Activated CD4-positive, alpha-beta T cell treated with anti-CD3 and anti-CD28 coated beads for 4 hours (primary cell): ENCODE measurements at places on chromosomes 5 and 9.

DNA sequence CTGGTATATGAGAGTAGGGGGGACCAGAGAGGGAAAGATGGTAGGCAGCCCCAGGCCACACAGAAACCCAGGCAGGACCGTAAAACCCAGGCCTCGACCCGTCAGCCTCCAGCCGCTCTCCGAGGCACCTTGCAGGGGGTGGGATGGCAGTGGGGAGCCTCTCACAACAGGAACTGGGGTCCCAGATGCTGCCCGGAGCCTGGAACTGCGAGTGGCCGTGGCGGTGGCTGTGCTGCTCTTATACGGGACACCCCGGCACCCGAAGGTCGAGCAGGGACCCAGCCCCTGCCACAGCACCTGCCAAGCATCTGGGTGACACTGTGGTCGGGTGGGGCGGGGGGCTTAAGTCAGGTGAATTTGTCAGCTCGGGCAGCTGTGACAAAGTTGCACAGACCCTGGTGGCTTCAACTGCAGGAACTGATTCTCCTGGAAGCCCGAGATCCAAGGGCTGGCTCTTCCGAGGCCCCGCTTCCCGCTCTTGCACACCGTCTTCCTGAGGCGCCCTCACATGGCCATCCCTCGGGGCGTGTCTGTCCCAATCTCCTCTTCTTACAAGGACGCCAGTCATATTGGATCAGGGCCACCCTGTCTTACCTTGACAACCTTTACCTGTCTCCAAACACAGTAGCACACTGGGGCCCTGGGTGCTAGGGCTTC lies 47.6 kb upstream of the EGFL7 start:
- no peak for DNase-seq

- no peak for DNase-seq
These were observed 306.4 kb downstream of the SLCO4C1 start for GRCh38 chr5:101989659-101990058.

DNA sequence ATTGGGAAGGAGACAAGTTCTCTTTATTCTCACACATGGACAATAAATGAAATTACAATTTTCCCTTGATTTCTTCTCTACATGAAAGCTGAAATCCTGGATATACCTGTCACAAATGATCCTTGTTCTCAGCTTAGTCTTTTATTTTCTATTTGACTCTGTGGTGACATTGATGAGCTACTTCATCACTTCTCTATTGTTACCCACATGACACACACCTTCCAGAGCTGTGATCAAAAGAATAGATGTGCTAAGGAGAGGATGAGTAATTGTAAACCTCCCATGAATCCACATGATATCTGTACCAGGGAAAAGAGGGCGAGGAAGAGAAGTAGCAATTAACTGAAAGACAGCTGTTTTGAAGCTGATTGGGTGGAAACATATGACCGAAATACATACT lies 102.0 kb downstream of the CAVIN4 start:
- no peak for DNase-seq

DNA sequence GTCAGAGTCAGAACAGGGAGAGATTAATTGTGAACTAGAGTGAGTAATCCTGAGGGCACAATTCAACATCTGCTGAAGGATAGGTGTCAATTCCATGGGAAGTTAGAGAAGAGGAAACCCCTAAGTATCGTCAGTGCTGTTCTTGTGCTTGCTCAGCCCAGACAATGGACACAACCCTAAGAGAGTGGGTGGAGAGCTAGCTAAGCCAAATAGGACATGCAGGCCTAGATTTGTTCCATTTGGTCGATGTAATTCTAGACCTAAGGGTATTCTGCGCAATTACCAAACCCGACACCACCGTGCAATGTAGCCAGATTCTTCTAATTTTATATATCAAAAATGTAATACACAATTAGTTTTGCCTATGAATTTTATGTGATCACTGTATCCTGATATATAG lies 431.6 kb downstream of the SH3GL2 start:
- DNase-seq: no peak

DNA sequence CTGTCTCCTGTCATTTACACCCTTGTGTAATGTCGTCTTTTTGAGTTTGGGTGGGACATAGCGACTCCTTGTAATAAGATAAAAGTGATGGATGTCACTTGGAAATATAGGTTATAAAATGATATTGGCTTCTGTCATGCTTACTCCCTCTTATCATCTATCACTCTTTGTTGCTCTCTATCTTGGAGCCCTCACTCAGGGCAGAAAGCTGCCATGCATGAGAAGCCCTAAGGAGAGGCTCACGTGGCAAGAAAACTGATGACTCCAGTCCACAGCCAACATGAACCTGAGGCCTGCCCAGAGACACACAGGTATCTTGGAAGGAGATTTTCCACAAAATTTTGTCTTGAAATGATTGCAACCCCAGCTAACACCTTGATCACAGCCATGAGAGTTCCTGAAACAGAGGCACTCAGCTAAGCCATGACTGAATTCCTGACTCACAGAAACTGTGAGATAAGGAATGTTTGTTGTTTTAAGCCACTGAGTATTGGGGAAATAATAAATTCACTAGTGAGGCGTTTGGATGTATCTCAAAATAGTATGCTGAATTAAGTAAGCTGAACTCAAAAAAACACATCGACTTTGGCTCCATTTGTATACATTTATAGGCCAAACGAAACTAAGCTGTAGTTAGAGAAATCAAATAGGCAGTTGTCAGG lies 216.7 kb downstream of the CDH18 start:
- no peak for DNase-seq

DNA sequence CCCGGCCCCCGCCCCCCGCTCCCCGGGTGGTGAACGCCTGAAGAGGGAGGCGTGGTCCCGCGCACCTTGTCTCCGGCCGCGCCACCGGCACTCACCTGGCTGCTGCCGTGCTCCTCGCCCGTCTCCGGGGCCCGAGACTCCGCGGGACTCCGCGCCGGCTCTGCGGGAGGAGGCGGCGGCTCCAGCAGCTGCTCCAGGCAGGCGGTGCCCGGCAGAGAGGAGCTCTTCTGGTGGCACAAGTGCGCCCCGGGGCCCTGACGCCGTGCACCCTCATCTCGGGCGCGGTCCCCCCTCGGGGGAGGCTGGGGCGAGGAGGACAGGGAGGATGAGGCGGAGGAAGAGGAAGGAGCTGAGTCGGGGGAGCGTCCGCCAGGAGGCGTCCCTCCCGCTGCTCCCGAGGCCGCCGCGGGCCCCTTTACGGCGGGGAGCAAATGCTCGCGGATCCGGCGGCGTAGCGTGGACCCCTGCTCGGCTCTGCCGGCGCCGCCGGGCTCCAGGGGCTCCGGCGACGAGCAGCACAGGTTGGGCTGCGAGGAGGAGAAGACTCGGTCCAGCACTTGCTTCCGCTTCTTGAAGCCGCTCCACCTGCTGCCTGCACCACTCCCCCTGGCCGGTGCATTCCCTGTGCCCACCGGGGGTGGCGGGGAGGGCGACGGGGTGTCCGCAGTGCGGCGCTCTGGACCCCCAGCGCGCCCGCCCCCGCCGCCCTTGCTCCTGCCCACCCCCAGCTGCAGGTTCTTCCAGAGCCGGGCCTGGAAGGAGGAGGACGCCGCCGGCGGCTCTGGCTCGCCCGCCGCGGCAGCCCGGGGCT lies 928 bp downstream of the MCTP1 start:
- DNase-seq: no peak

- no peak for DNase-seq
These were observed 520.4 kb downstream of the RAB3C start for GRCh38 chr5:59103303-59103702.

DNA sequence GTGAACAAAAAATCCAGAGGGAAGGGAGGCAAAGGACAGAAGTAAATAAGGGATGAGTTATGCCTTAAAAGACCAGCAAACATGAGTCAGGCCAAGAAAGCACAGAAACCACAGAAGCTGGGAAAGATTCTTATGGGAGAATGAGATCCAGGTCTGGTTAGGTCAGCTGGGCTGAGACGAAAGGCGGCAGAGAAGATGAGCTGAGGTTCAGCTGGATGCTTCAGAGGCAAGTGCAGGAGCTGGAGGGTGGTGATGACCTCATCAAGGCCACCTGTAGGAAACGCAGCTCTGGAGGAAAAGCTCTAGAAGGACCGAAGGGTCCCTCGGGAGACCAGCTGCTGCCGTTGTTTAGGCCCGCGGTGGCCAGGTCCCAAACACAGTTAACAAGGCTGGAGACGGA lies 152.0 kb downstream of the MYO10 start:
- DNase-seq: no peak

GRCh38 chr5:149913436-149914419 lies 30.9 kb downstream of the PDE6A start:
- no peak for DNase-seq

DNA sequence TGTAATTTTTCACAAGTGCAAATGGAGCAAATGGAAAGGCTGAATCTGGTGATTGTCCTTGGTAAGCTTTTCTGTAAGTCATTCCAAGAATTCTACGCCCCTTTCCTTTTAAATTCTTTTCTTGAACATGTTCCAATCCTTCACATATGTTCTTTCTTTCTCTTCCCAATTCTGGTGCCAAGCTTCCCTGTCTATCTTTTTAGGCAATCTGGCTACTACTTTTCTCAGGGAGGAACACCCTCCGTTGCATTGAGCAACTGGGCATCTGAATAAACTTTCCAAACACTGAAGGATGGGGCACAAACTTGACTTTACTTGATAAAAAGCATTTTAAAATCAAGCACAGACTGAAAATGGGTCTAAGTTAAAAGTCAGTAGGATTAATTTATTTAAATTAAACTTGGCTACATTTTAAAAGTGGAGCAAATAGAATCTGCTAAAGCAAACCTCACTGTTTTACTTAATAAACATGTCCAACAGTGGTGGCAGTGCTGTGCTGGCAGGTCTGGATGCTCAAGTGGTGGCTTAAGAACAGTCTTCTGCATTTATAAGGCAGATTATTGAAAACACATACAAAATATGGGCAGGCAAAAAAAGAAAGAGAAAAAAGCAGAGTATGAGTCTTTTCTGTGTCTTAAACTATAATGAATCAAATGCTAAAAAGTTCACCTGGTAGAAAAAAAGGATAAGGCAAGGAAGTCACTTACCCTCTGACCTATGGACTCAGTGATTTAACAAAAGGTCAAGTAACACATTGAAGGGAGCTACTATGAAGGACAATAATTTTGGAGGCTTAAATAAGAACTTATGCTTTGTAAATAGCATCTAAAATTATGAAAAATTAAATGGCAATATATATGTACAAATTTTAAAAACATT lies 5.4 kb downstream of the ELL2 start:
- DNase-seq: no peak

DNA sequence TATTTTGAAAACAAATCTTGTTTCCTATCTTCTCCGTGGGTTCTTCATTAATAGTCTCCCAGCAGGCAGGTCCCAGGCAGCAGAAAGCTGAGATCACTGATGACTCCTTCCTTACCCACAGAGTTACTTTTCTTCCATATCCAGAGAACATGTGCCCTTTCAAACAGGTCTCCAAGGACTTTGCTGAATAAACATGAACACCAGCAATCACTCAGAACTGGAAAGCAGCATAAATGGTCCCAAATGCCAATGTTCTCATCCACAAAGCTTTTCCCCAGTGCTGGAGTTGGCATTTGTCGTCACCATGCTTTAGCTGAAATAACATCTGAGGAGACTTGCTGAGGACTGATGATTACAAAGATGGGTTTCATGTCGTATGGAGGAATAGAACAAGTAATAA lies 134.0 kb downstream of the YIPF5 start:
- no peak for DNase-seq

DNA sequence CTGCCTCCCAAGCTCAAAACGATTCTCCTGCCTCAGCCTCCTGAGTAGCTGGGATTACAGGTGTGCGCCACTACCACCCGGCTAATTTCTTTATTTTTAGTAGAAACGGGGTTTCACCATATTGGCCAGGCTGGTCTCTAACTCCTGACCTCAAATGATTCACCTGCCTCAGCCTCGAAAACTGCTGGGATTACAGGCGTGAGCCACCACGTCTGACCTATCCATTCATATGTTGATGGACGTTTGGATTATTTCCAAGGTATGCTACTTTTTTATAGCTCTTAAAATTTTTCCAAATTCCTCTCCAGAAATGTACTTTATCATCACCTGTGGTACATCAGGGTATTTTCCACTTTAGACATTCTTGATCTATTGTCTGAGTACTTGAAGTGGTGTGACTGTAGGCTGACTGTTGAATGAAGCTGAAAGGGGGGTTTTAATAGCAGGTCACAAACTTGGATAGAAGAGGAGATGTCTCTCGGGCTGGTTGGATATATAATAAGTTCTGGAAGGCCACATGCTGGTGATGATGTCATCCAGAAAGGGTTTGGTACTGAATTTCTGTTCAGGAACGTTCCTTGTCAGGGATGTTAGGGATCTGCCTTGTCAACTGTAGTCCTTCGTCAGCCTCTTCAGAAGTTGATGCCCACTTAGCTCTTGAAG lies 7.4 kb downstream of the CTNNA1 start:
- no peak for DNase-seq

DNA sequence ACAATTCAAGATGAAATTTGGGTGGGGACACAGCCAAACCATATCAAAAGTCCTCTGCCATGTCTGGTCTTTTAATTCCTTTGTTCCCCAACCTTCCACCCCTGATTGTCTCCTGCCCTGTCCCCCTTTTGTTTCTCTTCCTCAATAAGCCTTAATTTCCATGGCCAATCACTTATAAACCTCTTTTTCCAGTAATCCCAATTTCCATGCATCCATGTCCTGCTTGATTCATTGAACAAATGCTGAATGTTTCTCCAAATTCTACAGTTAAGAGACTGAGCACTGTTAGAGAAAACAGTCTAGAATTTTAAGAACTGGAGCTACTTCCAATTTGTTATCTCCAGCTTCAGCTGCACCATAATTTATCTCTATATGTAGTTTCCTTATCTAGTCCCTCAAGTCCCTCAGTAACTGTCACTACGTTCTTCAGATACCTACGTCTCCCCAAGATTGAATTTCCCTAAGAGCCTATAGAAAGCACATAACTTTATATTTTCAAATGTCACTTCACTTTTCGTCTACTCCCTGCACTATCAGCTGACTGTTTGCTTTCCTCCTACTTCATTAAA lies 34.2 kb downstream of the TARS1 start:
- no peak for DNase-seq

GRCh38 chr9:98837516-98837915 lies 30.0 kb downstream of the GALNT12 start:
- DNase-seq: no peak

DNA sequence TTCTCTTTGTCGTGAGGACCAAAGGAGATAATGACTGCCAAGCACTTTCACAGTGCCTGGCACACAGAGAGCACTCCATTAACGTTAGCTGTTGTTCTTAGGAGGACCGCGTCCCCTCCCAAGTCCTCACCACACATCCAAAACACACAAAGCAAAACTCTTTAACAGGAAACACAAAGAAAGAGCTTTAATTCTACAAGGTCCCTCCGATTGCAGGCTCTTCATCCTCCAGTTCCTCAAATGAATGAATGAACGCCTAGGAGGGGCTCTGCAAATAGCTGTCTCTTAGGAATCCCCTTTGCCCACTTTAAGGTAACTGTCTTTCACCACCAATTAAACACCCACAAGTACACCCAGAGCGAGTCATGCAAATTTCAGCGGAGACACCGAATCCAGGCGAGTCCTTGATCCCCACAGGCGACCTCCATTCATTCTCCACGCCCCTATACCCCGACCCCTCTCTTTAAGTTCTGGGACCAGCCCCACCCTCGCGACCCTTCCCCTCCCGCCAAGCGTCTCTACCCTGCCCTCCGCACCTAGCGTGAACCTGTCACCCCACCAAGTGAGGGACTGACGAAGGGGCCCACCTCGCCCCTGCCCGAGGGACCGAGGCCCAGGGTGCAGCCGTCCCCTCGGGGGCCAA lies 644 bp downstream of the TSC1 start:
- no peak for DNase-seq
